Activated CD4-positive, alpha-beta memory T cell treated with anti-CD3 and anti-CD28 coated beads for 36 hours (primary cell): ENCODE measurements at places on chromosomes 7 and 10. TPM values are rescaled to one million over a fixed set of nuclear protein-coding genes. Genes with fewer than 3 reads are reported as not detected.

The TAC1 gene
- total RNA-seq: not detected

The HPSE2 gene
- total RNA-seq: not detected

DNA sequence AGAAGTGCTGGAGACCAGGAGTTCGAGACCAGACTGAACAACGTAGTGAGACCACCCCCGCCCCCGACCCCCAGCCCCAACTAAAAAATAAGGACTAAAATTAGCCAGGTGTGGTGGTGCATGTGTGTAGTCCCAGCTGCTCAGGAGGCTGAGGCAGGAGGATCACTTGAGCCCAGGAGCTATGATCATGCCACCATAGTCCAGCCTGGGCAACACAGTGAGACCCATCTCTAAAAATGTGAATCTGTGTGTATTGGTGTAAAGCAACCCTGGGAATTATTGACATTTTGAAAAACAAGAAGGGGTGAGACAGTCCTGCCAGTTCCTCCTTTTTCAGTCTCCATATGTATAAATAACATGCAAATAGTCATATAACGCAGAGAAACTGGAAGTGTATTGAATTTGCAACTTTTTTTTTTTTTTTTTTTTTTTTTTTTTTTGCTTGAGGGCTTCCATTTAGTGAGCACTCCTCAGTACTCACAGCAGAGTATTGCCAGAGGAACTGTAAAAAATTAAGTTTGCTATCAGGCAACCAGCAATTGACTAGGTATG lies 3.4 kb upstream of the ITGB1 start:
- H3K36me3 ChIP-seq: no peaks in the 10 kb centered on the region
- peaks cover 4% of the 10 kb centered on the region for H3K27me3 ChIP-seq
- H3K27ac ChIP-seq: no peak overlapping the region
- DNase-seq: no peak

The MUC12 gene
- total RNA-seq: 0.48 TPM

- no peak for DNase-seq
- H3K4me3 ChIP-seq: no peak overlapping the region
- no peaks in the 10 kb centered on the region for H3K27me3 ChIP-seq
Observed at GRCh38 chr10:118607768-118608354, 12.4 kb upstream of the PRLHR start.

- H3K27me3 ChIP-seq: peaks cover 8% of the 10 kb centered on the region
- peak; percentile 18 for DNase-seq
- peaks cover 7% of the 10 kb centered on the region for H3K36me3 ChIP-seq
- H3K27ac ChIP-seq: peak overlapping the region; percentile 92
- H3K4me1 ChIP-seq: peaks cover 37% of the 10 kb centered on the region
Observed at GRCh38 chr7:94003446-94004023, 620 bp downstream of the BET1 start.

- H3K4me1 ChIP-seq: peaks cover 50% of the 10 kb centered on the region
- no peak overlapping the region for H3K4me3 ChIP-seq
- H3K27ac ChIP-seq: peak overlapping the region; percentile 19
Observed at GRCh38 chr10:119283387-119283786, 76.0 kb downstream of the GRK5 start.
